NCI-H1436 treated with DMSO at 0.1 percent for 48 hours (cell line): ENCODE measurements at places on chromosomes 1 and 21.

GRCh38 chr1:103108376-103109150 is at the start of gene COL11A1:
COL11A1 (minus strand) TSS chr1:103108522; CDS start chr1:103108178, 344 bp downstream.
- DNase-seq, result no peak

- no peak for DNase-seq
These were observed 18.5 kb downstream of the MIGA1 start for GRCh38 chr1:77797991-77798390.

- peak; percentile 65 for DNase-seq
These were observed 45.4 kb downstream of the PLEKHA6 start for GRCh38 chr1:204314171-204314892.

GRCh38 chr1:21594501-21594900 is 74.7 kb downstream of the RAP1GAP start:
- DNase-seq, result no peak

DNA sequence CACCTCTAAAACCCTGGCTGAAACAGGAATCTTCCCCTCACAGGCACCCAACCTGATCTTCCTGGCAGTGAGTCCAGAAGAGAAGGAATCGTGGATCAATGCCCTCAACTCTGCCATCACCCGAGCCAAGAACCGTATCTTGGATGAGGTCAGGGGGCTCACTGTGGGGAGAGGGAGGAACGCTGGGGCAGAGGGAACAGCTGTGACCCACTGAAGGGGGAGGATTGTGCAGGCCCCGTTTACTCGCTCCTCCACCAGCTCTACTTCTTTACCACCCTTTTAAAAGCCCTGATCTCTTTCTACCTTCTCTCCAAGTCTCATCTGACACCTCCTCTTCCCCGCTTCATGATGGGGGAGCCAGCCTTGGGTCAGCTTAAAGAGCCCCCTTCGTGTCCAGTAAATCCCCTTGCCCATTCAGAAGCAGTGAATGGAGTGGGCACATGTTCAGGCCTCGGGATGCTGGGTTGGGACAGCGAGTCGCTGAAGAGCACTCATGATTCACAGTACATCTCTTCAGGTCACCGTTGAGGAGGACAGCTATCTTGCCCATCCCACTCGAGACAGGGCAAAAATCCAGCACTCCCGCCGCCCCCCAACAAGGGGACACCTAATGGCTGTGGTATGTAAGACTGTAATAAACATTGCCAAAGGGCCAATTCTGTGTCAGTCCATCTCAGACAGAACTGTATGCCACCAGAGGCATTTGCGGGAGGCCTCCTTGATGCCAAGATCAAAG is 7.3 kb downstream of the PLEKHO1 start:
- DNase-seq, result no peak

DNA sequence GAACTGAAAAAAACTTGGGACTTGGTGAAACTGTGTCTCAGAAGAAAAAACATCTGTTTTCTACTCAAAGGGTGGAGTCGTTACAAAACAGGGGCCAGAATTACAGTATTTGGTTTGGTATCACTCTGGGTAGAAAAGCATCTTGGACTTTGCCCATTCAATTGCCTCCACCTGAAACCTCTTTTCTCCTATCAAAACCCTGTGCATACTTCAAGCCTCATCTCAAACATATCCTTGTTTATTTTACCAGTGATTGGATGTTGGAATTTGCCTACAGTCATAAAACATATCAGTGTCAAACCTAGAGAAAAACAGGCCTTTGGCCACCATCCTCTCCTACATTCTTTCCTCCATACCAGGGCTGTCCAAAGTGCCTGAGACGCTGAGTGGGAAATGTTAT is 281.5 kb downstream of the PLPP3 start:
- no peak for DNase-seq

DNA sequence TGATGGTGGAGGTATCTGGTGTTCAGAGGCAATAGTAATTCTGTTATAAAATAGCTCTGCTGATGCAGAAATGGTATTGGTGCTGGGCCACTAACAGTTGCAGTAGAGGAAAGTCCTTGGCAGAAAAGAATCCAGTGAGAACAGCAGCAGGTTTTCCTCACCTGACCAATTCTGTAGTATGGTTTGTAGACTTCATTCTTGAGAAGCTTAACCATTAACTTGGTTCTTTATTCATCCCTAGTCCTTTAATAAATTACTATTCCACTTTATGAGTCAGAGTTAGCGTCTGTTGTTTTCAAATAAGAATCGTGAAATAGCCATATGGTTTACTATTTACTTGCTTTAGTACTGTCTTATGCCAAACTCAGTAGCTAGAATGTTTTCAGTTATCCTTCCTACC is 128.5 kb upstream of the SERTAD4 start:
- no peak for DNase-seq

GRCh38 chr1:21666576-21667320 is 2.4 kb downstream of the RAP1GAP start:
- DNase-seq, result no peak

DNA sequence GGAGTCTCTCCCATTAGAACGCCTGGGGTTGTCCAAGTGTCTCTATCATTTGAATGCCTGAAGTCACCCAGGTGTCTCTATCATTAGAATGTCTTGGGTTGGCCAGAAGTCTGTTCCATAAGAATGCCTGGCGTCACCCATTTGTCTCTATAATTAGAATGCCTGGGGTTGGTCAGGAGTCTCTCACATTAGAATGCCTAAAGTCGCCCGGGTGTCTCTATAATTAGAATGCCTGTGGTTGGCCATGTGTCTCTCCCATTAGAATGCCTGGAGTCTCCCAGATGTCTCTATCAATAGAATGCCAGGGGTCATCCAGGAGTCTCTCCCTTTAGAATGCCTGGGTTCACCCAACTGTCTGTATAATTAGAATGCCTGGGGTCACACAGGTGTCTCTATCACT is 54.5 kb downstream of the RNF187 start:
- no peak for DNase-seq

DNA sequence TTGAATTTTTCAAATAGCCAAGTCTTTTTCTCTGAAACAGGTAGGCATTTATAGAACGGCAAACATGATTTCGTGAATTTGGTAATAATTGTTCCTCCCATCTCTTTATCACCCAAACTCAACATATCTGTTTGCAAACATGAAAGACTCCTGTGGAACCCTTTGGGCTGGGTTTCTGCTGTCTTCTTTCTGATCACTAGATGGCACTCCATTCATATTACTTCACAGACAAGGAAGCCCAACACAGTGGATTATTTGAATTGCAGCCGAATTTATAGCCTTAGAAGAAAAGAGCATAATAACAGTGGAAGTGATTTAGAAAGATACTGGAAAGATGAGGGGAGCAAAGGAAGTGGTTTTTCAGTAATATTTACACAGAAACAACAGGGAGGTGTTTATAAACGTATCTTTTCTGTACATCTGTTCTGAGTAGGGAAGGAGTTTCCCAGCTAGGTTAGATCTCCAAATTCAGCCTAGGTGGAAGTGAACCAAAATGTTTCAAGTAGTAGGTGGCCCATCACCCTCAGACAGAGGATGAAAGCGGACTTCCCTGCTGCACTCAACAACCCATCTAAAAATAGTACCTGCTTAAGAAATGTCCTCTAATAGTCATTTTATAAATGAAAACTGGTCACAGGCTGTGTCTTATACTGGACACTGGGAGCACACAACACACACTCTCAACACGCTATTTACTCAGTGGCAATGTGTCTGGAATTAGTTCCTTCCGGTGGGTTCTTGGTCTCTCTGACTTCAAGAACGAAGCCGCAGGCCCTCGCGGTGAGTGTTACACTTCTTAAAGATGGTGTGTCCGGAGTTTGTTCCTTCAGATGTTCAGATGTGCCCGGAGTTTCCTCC is 67.6 kb downstream of the MAP3K21 start:
- peak; percentile 59 for DNase-seq
